ENCODE measurements at places on chromosomes 2 and 18.

- DNase-seq = no peak
These were observed 49.9 kb upstream of the ASPRV1 start for GRCh38 chr2:70011335-70011734.

DNA sequence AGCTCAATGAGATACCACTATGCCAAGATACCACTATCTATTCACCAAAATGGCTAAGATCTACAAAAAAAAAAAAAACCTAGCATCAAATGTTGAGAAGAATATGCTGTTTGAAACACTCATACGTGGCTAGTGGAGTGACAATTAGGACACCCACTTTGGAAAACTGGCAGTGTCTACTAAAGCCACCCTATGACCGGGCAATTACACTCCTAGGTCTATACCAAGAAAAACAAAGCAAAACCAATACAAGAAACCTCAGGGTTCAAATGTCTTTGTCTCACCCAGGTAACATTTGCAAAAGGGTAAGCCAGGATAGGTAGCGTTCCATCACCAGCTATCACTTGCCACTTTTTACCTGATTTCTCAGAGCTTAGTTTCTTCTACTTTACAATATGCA, 123.6 kb upstream of the CAB39 start:
- DNase-seq = no peak

DNA sequence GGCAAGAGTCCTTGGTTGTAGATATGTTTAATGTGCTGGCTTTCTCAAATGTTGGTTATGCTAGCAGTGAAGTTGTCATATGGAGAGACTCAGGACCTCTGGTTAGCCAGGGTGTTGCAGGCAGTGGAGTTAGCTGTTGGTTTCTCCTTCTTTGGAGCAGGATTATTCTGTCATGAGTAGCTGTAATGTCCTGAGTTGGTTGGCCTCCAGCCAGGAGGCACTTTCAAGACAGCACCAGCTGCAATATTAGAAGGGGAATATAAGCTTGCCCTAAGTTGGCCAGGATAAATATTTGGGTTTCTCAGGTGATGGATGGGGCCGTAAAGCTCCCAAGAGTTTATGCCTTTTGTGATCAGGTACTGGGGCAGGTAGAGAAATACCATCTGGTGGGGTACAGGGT, 65.5 kb downstream of the MSTN start:
- no peak for DNase-seq

DNA sequence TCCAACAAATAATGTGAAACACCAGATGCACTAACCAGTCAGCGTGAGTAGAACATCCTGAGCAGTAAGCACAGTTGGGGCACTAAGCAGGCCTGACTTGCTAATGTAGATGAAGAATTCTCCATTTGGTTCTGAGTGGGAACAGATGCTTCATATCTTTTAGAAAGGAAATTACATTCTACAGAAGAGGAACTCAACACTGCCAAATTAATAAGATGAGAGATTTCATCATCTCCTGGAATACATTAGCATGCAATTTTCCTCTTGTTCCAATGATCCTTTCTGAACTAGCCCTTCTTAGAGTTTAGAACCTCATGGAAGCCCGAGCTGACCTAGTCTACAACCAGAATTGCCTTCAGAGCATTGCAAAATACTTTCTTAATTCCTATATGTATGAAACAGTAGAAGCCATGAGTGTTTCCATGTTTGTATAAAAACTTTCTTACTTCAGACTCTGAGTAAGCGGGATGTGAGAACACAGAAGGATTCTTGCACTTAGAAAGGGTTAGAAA, 34.8 kb downstream of the COL5A2 start:
- DNase-seq = no peak

GRCh38 chr2:767440-767839, 90.2 kb upstream of the TMEM18 start:
- DNase-seq = no peak
